ENCODE measurements at places on chromosomes 2 and 18.

DNA sequence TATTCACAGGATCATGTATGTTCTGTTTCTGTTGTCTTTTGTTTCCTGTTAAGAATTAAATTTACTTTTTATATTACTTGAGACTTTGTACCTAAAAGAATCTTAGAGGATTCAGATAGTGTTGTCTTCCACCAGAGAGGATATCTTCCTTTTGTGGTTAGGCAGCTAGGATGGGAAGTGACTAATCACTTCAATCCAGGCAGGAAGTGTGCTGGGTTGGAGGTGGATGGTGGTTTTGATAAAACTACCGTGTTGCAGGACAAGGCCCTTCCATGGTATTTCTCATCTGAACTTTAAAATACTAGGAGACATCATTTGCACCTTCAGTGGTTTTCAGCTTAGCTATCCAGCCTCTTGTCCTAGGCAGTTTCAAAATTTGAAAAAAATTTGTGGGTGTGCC lies 728.6 kb upstream of the CDH2 start:
- DNase-seq = peak; percentile 17

DNA sequence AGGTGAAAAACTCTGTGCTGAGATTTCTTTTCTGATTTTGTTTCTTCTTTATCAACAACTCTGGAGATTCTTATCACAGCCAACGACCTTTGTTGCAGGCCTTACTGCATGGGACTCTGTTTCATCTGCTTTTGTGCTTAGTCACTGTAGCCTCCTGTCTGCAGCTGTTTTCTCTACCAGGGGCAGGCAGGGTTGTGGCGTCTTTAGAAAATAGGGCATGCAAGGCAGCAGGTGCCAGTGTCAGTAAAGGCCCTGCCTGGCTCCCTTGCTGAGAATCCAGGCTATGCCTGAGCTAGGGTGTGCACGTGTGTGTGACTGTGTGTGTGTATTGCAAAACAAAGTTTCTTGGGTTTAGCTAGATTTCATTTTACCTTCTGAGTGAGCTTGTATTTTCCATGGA lies 14.6 kb upstream of the SLC9A2 start:
- DNase-seq = no peak

- peak; percentile 68 for DNase-seq
These were observed 115.4 kb downstream of the CCDC85A start for GRCh38 chr2:56299171-56299691.

DNA sequence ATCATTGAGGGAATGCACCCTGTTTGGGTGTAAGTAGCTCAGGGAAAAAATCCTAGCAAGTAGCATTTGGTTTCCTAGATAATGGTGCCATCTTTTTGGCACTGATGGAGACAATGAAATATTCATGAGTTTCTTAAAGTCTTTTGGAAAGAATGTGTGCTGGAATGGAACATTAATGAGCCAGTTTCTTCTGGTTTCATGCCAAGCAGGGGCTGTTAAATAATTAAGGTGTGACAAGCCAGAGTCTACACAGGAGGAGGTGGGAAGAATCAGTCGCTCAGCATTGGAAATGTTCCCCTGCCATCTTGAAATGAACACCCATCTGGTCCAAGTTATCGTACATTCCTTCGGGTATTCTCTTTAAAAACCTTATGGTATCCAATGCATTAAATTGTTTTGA lies 457.3 kb downstream of the RIT2 start:
- DNase-seq = no peak

DNA sequence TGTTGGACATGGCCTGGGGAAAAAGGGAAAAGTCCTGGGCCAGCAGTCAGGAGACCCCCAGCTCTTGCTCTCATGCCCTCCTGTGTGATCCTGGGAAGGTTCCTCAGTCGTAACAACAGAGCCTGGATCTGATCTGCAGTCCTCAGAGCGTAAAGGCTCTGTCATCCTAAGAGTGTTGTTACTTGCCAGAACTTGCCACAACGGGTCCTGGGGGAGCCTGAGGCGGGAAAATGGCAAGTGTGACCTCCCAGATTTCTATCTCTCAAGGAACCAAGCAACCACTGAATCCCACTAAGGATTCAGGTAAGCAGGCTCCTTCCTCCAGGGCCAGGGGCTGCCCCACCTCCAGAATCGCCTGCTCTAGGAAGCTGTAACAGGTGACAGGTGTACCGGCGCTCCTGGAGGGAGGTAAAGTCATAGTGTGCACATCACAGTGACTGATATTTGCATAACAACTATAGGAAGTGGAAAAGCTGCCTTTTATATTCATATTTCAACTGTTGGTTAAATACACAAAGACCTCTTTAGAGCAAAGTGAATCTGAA lies 18.4 kb downstream of the HS1BP3 start:
- no peak for DNase-seq

DNA sequence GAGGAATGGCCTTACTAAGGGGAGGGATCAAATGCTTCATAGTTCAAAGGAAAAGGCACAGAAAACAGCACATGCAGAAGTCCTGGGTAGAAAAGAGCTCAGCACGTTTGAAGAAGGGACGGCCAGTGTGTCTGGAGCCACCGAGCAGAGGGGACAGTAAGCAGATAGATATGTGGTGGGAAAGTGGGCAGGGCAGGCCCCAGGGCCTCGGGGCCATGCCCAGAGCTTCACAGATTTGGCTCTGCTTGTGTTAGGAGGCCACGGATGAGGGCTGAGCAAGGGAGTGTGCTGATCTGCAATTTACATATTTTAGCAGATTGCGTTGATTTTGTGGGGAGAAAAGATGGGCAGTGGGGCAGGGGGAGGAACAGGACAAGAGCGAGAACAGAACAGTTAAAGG lies 343.1 kb downstream of the LPIN1 start:
- no peak for DNase-seq

DNA sequence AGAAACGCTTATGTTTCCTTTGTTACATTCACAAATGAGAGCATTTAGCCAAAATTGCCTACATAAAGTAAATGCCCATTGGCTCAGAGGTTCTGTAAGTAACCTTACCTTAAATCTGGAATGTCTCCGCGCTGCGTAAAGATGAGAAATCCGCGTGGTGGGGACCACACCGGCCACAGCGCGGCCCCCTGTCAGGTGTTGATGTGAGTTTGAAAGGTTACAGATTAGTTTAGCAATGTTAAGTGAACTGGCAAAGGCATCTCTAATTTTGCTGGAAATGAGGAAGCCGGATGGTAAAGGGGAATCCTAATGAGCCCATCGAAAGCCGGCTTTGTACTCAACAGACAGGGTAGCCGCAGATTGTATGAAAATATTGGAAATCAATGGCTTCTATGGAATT lies 11.8 kb downstream of the SALL3 start:
- no peak for DNase-seq

GRCh38 chr18:7413906-7414305 lies 153.2 kb upstream of the PTPRM start:
- DNase-seq = no peak

DNA sequence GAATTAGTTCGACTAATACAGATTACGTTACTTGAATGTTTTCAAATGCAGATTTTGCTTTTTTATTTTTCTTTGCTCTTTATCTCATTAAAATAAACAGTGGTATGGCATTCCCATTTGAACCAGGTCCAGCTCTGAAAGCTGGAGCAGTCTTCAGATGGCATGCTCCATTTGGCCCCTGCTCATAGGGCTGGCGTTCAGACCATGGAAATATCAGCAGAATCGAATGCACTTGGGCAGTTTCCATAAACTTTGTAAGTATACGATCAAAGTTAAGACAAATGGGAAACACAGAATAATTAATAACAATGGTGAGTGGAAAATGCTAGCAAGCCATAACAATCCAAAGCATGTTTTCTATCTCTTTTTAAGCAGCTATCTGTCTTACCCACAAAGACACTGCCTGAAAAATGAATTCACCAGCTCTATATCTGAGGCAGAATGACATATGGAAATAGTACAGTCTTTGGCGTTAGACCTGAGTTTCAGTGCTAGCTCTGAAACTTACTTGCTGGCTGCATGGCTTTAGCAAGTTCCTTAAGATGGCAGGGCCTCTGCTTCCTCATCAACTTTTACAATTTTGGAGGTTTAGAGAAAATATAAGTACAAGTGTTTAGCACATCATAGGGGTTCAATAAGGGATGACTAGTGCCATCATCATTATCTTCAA lies 131.6 kb downstream of the BCL2 start:
- no peak for DNase-seq

DNA sequence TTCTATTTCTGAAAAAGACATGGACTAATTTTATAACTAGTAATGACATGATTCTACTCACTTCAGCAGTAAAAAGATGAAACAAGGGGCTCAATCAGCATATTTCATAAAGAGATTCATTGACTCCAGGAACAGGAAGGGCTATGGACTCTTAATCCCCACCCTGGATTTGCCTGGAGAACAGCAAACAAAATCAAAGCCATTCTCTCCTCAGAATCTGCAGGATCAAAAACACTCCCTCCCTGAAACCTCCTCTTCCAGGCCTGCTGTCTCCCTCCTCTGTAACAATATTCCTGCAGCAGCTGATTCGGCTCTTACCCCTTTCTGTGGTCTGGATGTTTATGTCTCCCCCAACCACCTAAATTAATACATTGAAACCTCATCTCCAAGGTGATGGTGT lies 57.0 kb downstream of the ZC3H8 start:
- DNase-seq = no peak

GRCh38 chr2:42788-43187 lies 3.5 kb downstream of the FAM110C start:
- DNase-seq = no peak

- DNase-seq = peak; percentile 21
These were observed 32.4 kb upstream of the CCDC150 start for GRCh38 chr2:196607073-196607472.

DNA sequence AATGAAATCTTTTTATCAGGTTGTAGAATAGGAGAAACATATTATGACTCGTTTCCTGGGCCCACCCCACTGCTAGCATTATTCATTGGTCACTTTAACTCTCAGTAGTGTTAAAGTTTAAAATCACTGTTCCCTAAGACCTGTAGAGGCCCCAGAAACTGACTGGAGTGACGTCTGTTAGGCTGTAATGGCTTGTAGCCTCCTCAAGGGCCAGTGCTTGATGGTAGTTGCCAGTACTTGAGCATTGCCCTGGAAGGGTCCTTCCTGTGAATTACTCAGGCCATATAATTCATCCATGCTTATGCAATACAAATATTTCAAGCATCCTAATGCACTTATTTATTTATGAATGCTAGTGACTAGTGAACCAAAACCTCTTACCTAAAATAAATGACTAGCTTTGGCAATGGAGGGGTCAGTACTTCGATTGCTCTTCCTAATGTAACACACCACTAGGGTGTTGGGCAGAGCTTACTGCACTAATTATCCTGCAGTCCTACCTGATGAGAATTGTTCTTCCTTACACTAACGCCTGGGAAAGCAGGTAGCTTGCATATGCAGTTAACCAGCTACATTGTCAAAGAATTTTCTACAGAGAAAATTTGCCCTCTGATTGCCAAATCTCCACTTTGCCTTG lies 31.2 kb downstream of the ARHGAP25 start:
- DNase-seq = peak; percentile 5

DNA sequence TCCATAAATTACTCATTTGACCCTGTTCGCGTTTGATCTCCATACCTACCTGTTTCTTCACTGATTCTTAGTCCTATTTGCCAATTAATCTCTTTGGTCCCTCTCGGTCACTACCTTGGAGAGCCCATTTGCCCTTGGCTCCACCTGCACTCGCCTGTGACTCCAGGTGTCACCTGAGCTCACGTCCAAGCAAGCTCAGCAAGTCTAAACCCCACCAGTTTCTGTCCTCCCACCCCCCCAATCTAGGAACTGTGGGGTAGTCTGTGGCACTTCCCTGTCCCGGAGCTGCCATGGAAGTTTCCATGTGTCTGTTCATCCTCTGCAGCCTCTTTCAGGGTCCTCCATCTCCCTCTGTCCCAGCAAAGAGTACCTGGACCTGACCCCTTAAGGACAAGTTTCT lies 68.1 kb upstream of the BCL2L11 start:
- DNase-seq = no peak

DNA sequence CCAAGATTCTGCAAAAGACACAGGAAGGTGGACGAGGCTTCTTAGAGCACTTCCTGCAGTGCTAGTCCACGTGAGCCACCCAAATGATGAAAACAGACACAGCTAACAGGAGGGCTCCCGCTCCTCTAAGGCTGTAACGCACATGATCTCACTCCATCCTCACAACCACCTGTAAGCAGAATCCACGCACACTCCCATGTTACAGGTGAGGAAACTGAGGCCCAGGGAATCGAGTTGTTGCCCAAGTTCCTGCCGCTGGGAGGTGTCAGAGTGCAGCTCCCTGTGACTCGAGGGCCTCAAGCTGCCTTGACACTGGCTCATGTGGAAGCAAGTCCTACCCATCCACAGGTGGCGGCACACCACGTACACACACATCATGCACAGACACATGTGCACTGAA lies 4.4 kb downstream of the DNMT3A start:
- DNase-seq = no peak

DNA sequence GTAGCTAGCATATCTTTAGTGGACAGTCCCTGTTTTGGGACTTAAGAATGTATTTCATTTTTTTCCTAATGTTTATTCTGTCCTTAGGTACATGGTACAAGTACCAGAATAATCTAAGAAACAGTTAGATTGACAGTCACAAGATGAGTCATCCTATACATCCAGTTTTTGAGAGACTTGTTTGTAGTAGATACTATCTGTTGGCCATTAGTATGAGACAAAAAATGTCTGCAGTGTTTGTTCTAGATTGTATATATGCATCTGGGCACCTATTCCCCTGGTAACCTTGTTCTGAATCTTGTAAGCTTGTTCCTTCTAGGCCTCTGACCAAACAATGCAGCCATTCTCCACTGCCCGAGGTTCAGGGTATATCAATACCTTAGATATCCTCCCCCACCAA lies 1343.5 kb downstream of the SUCLG1 start:
- no peak for DNase-seq

- no peak for DNase-seq
These were observed 3.9 kb upstream of the IL1R2 start for GRCh38 chr2:101987832-101988231.

DNA sequence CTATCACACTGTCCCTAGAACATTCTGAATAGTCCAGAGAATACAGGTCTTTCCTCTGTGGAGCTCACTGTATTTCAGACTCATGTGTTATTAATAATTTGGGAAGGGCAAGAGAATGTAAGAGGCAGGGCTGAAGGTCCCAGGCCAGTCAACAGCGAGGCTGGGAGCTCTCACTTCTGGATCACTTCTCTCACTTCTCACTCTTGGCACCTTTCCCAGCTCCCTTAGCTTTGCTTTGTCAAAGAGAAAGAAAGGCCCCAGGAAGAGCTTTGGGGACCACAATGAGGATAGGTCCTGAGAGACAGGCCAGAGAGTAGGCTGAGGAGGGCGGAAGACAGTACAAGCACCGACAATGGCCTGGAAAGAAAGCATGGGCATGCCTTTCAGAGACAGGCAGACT lies 11.2 kb downstream of the EFR3B start:
- DNase-seq = no peak
